Suppressor macrophage (primary cell): ENCODE measurements at places on chromosomes 16 and 17.
A peak's percentile ranks its signal among the peaks of the same experiment; 100 is the strongest.

DNA sequence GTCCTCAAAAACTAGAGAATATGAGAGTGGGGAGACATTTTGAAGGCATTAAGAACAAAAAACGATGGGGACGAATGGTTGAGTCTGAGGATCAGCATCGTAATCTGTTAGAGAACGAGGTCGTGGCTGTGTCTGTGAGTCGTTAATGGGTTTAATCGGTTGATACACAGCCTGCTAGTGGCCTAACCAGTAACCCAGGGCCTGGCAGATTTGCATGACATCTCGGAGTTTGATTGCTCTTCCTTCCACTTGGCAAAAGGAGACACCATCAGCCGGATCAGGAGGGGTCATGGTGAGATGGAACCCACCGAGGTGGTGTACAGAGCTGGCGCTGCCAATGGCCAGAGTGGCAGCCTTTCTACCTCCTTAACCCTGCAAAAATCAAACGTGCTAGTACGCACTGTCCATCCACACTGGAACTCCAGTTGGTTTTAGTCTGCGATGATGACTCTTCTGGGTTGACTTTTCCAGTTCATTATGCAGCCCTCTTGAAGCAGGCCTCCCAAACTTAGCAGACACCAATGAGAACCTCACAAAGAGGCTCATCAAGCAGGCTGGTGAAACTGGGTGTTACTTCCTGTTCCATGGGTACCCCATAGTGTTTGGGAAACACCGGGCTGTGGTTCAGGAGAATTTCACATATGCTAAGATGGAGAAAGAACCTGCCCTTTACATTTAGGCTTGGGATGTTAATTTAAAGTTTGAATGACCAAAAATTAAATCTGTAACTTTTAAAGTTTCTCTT is 4.1 kb downstream of the HS3ST3B1 start:
- no peak for DNase-seq

- DNase-seq = no peak
Measured at GRCh38 chr16:25140459-25140858, 28.9 kb downstream of the LCMT1 start.

DNA sequence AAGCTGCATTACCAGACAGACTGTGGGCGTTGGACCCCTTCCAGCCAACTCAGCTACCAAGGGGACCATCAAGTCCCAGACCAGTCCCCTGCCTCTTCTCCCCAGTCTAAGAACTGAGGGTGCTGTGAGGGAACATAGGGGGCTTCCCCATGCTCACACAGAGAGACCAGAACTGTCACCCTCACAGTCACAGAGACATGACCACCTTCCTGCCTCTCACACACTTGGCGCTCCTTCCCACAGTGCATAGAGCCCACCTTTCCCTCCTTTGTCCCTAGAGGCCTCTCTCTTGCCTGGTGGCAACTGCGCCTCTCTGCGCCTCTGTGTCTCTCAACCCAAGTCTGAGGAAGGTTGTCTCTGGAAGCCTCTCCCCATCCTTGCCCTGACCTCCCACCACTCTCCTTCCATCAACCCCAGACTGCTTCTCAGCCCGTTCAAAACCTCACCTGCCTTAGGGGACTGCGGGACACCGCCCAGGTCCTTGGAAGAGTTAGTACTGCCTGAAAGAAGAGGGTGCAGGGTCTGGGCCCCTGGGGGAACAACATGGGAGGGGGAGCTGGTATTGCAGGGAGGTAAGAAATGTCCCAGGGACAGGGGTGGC is 6.1 kb upstream of the LHX1 start:
- DNase-seq = no peak

DNA sequence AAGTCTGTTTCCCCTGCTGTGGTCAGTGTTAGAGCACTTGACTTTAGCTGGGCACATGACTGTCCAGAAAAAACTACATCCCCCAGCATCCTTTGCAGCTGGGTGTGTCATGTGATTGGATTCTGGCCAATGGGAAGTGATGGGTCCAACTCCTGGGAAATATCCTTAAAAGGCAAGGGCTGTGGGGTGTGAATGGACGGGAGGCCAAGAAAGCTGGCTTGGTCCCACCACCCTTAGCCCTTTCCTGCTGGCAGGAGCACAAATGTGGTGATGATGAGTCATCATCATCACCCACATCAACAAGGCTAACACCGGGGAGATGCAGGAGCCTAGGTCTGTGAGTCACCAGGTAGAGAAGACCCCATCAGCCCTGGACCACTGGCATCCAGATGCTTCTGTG is 341.7 kb downstream of the C16orf95 start:
- peak; percentile 36 for DNase-seq

- DNase-seq = no peak
Measured at GRCh38 chr16:48999508-48999907, 282.1 kb downstream of the CBLN1 start.

GRCh38 chr16:585351-585750 is 4.5 kb upstream of the RAB40C start:
- no peak for DNase-seq

DNA sequence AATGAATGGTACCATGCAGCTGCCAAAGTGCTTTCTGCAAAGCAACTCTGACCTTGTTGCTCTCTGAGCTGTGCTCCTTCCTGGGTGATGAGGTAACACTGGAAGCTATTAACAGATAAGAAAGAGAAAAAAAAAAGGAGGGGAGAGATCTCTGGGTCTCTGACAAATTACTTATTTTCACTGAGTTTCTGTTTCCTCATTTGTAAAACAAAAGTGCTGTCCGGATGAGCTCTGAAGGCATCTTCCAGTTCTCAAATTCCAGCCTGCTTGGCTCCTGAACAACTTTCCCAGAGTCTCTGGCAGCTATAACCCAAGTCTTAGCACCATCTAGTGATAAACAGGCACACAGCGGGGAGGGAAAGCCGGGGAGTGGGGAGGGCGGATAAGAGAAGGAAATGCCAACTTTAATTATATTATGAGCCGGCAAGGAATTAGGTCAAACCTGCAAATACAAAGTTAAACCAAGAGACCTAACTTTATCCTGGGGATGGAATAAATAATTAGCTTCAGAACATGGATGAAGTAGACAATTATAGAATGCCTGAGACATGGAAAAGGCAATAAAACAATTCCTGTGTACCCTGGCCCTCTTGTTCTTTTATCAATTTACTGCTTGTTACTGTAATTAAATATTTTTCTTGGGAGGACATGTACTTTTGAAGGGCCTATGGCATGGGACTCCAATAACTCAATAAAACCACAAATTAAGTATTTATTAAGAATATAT is 61.3 kb upstream of the KIFC3 start:
- DNase-seq = peak; percentile 73

DNA sequence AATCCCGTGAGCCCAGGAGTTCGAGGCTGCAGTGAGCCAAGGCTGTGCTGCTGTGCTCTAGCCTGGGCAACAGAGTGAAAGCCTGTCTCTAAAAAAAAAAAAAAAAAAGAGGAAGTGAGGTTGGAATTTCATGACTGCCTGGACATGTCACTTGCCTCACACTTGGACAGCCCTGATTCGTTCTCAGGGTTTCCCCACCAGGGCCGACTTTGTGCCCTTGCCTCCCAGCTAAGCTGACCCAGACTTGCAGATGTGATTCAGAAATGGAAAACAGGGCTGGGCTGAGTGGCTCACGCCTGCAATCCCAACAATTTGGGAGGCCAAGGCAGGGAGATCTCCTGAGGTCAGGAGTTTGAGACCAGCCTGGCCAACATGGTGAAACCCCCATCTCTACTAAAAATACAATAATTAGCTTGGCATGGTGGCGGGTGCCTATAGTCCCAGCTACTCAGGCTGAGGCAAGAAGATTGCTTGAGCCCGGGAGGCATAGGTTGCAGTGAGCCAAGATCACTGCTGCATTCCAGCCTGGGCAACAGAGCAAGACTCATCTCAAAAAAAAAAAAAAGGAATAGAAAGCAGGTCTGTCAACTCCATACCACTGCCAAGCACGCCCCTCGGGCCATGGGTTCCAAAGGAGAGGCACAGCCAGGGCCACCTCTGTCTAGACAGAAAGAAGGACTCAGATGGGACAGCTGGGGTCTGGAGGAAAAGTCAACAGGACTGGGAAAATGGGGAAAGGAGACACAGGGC is 46.9 kb downstream of the SOCS1 start:
- DNase-seq = peak; percentile 83

- DNase-seq = no peak
Measured at GRCh38 chr16:65909310-65910050, 457.0 kb upstream of the CDH5 start.

GRCh38 chr16:27743963-27744362 is 194.0 kb downstream of the KATNIP start:
- DNase-seq = no peak

DNA sequence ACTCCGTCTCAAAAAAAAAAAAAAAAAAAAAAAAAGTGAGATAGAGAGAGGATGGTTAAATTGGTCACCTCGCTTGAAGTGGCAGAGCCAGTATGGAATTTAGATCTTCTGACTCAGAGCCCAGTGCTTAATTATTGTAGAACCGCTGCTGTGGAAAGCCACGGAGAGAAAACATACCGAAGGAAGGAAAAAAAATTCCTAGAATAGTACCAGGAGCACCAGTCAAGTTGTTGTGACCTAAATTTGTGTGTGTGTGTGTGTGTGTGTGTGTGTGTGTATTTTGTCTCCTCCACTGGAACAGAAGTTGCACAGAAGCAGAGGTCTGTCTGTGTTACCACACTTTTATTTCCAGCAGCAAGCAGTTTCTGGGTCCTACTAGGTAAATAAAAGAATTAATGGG is 10.6 kb upstream of the NUP85 start:
- DNase-seq = no peak

GRCh38 chr17:17754719-17755686 is 73.7 kb downstream of the RAI1 start:
- no peak for DNase-seq

DNA sequence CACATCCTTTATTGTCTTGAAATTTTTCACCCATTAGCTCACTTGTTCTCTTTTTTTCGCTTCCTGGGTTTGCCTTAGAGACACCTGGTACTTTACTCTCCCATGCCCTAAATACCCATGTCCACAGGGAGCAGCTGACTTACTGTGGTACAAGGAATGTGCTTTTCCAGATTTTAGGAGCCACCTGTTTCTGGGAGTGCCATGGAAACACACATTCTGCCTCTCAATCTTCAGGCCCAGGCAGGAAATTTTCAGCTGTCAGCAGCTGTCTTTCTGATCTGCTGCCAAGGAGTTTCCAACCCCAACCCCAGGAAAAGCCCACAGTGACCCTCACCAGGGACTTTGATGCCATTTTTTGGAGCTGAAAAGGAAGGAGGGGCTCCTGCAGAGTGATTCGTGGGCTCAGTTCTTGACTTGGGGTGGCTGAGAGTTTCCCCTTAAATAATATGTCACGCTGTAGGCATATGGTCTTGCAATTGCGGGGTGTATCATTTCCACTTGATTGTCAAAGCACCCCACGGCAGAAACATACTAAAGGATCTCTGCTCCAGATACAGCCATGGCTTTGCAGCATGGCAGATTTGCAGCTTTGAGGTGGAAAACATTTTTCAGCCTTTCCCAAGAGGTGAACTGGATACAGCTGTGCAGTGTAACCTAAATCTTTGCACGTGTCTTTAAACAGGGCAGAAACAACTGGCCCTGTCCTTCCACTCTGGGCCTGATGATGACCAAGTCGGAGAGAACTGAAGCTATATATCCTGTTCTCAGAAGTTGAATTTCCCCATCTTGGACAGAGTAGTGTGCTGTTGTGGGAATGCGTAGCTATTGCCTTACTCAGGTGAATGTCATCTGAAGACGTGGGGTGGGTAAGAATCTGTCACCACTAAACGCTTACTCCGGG is 19.2 kb downstream of the RBFOX1 start:
- DNase-seq = no peak

DNA sequence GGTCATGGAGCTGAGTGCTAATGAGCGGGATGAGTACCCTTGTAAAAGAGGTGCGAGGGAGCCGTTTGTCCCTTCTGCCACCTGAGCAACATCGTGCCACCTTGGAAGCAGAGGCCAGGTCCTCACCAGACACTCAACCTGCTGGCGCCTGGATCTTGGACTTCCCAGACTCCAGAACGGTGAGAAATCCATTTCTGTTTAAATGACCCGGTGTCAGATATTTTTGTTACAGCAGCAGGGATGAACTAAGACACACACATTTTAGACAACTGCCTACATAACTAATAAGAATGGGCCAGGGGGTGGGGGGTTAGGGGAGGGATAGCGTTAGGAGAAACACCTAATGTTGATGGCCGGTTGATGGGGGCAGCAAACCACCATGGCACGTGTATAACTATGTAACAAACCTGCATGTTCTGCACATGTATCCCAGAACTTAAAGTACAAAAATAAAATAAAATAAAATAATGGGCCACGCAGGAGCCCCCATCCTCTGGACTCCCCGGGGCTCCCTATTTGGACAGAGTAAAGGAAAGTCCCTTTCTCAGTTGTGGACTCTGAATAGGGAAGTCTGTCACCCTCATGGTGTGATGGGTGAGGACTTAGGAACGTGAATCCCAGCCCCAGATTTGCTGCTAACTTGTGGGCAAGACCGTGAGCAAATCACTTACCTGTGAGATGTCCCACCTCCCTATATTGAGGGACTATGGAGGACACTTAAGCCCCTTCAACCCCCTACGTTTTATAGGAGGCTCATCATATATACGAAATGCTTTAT is 60.6 kb upstream of the DNAH17 start:
- DNase-seq = peak; percentile 59

GRCh38 chr17:31094600-31095235 is at the start of gene NF1:
Gene NF1, plus strand, starts transcription at chr17:31094977. Its CDS starts 333 bp downstream, at chr17:31095310.
- peak; percentile 98 for DNase-seq

DNA sequence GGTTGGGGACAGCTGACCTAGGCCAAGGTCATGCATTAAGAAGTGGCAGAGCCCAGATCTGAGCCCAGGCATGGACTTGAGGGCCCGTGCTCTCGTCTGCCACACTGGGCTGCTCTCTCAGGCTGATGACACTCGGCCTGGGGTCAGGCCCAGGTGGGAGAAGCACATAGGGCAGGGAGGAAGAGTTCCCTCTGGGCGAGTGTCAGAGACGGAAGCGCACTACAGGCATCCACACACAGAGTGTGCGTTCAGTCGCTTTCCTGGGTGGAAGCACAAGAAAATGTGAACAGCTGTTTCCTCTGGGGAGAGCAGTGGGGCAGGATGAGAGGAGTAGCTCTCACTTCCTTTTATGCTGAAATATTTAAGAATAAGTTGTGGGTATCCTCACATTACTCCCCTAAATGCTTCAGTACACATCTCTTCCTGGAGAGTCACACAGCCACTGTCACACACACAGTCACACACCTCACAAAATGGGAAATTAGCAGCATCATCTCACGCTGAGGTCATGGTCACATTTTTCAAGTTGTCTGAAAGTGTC is 59.7 kb downstream of the B9D1 start:
- DNase-seq = peak; percentile 82

- peak; percentile 40 for DNase-seq
Measured at GRCh38 chr16:12896562-12896961, 4.8 kb upstream of the SHISA9 start.

GRCh38 chr17:2786176-2786881 is 9.9 kb upstream of the RAP1GAP2 start:
- peak; percentile 96 for DNase-seq

DNA sequence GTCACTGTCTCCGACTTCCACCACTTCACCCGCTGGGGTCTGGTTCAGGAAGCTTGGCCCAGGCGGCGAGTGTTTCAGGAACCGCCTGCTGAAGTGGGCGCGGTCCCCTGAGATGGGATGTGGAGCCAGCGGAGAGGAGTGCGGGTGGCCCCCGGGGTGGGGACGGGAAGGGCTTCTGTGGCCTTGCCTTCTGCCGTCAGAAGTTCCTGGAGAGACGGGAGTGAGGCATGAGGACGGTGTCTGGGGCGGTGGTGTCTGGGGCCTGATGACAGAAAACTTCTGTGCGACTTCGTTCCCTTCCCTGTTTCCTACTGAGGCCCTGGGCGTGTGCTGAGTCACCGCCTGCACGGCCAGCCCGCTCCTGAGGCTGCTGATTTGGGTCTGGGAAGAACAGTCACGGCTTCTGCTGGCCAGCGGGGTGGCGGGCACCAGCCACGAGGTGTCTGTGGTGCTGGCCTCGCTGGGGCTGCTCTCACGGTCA is 12.3 kb upstream of the NLRC3 start:
- peak; percentile 88 for DNase-seq

- DNase-seq = no peak
Measured at GRCh38 chr16:84501077-84501735, 3.3 kb downstream of the MEAK7 start.
